Cerebellar nuclear complex (tissue), 1 donor: ENCODE measurements at places on chromosomes 1 and 21.

- DNase-seq = no peak
These were observed 15.1 kb upstream of the ST6GALNAC3 start for GRCh38 chr1:76059451-76059850.

DNA sequence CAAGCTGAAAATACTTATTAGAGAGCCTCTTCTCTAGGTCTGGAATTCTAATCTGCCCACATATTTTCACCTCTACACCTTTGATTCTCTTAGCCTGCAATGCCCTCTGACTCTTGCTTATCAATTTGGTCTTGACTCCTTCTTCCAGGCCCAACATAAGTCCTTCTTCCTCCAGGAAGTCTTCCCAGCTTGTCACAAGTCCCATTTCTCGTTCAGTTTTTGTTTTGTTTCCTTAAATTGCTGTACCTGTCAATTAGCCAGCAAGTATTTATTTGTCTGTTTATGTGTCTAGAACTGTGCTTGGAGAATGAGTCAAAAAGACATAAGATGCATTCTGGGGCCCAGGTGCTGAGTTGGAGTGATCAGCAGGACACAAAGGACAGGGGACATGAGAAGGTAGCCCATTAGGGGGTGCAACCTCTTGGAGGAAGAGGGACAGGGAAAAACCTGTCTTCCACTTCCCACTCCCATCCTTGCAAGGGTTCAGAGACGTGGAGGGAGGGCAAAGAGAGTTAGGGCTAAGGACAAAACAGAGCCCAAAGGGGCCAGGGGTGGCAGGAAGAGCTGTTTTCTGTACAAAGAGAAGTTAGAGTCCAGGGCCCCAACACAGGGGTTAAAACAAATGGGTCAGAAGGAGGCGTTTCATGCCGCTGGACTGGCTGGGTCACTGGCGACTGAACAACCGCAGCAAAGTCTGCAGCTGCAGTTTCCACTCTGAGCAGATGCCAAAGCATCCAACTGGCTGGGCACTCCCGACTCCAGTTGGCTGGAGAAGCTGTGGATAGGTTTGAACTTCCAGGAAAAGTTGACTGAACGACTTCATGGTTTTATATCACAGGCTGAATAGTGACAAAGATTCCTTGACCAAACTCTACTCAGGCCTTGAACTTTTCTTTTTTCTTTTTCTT is 10.7 kb upstream of the CNR2 start:
- DNase-seq = no peak

DNA sequence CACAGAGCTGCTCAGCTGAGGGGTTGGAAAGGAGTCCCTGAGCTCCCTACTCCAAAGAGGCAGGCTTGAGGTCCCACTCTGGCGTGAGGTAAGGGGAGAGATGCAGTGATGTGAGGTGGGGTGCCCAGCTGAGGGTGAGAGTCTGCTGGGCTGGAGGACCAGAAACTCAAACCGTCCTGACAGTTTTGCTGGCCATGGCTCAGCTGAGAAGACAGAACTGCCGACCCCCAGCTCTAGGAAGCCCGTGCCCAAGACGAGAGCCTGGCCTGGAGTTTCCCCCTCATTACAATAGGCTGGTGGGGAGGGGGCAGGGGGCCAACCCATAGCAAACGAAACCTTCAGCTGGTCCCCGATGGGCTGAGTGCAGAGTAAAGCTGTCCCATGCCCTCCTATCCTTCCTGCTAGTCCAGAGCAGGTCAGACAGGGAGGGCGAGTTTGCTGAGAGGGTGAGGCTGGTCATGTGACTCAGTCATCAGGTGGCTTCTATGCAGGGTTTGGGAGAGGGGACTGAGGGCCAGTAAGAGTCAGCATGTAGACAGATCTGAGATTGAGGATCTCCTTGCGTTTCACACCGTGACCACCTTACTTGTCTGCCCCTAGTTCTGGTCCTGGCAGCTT is 129.3 kb downstream of the PRDM2 start:
- no peak for DNase-seq

GRCh38 chr1:219708919-219709543 is 96.1 kb upstream of the ZC3H11B start:
- DNase-seq = no peak
